ENCODE measurements at places on chromosomes 2 and 18.

- no peak for DNase-seq
Measured at GRCh38 chr2:197269815-197270214, 40.8 kb downstream of the ANKRD44 start.

DNA sequence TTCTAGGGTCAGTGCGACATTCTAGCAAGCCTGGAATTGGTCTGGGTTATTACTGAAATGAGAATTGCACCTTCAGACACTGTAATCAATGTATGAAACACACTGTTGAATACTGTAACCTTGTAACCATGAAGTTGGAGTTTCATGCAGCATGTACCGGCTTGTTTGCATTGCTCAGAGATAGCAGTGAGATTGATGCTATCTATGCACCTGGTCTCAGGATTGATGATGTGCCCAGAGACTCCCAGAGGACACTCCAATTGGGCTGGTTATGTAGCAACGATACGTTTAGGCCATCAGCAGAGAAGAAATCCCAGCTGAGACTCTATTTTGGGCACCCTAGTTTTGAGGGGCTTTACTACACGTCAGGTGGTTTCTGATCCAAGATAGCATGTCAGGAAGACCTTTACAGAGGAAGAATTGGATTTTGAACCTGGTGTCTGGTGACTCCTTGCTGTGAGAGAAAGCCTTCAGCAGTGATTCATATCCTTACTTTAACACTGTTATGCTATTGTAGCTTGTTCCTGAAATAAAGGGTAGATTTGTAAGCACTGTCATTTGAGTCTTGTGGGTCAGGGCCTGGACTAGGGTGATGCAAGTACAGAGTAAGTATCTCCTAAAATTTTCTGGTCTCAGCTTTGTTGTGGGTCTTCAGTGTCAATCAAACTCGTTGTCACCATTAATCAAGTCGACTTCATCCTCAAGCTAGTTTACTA is 305.1 kb upstream of the GULP1 start:
- no peak for DNase-seq

GRCh38 chr18:7207366-7207915 is 23.4 kb upstream of the LRRC30 start:
- no peak for DNase-seq

DNA sequence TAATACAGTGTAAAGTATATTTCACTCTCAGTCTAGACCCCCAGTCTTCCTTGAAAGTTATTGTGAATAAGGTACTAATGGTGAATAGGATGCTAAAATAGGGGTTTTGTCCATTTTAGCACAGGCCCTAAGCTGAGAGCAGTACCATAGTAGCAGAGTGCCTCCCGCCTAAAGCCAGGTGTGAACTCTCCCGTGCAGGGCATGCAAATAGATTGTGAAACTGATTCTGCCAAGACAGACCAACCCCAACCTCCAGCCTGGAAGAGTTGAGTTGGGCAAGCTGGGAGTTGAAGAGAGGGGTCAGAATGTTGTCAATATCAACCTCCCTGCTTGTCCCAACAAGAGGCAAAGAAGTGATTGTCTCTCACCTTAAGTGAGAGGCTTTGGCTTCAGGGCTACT is 97.4 kb upstream of the CYRIA start:
- DNase-seq, result no peak

All from activated T-helper 1 cell treated with anti-CD3 and anti-CD28 coated beads, Interleukin-2, amount 50 U/mL, for 16 hours (primary cell).